Esophagus muscularis mucosa (tissue), 4 donors: ENCODE measurements at places on chromosomes 2 and 18. TPM values are rescaled to one million over a fixed set of nuclear protein-coding genes. Genes with fewer than 3 reads are reported as not detected.

The FBLN7 gene
- total RNA-seq, result 2.1 TPM

The UGT1A10 gene
- total RNA-seq, result not detected

The CTAGE1 gene
- not detected for total RNA-seq

The PSME4 gene
- total RNA-seq, result 47.5 TPM

The SIGLEC15 gene
- total RNA-seq, result 0.17 TPM

The RGPD3 gene
- 0.42 TPM for total RNA-seq

The POTEI gene
- not detected for total RNA-seq

The AMER3 gene
- total RNA-seq, result not detected

The SP5 gene
- not detected for total RNA-seq

The NAPG gene
- 32.1 TPM for total RNA-seq

The DLX1 gene
- 0.23 TPM for total RNA-seq

The COL3A1 gene
- 480 TPM for total RNA-seq

The SAG gene
- not detected for total RNA-seq

The SEMA4F gene
- 2.8 TPM for total RNA-seq

The FBXO15 gene
- total RNA-seq, result 0.33 TPM

The CAPN14 gene
- total RNA-seq, result not detected
